ENCODE measurements at places on chromosomes 4 and X.

DNA sequence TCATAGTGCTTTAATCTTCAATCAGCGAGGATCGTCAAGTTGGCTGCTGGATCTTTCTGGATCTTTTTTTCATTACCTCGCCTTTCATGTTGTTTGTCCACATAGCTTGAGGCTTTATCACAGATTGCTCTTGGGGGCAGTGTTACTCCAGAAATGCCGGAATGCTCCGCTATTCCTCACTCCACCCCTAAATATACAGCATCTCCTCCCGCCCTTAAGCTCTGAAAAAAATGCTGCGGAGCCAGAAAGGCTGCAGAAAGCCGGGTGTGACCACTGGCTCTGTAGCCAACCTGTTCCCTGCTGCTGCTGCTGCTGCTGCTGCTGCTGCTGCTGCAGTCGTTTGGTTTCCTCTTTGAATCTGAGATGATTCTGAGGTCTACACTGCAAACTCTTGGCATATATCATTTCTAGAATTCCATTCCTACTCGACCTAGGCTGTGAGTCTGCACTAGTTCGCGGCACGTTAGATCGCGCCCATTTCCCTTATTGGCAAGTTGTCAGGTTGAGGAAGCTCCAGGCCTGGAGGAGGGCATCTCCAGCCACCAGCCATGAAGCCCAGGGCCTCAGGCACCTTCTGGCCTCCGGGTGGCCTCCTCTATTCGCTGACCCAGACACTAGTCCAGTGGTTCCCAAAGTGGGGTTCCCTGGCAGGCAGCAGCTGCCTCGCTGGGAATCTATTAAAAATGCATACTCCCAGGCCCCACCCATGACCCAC, 34.2 kb downstream of the WDR13 start:
- DNase-seq = no peak

DNA sequence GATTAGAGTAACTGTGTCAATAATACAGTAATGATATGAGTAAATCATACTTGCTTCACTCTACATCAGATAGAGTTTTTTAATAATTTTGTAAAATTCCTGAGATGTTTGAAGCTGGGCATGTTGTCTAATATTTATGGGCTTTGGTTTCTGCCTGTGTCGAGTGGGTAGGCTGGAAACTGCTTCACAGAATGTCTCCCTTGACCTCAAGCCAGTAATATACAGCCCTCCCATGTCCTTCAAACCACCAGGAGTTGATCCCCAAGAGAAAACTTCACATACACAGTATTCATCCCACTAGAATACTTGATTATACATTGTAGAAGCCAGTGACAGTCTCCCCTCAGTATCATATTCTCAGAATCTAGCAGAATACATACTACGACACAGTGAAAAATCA, 284.8 kb upstream of the TENM3 start:
- DNase-seq = no peak

- peak; percentile 1 for DNase-seq
Observed at GRCh38 chrX:24498975-24499374, 33.9 kb downstream of the PDK3 start.

GRCh38 chr4:6441758-6442157, 30.7 kb downstream of the PPP2R2C start:
- no peak for DNase-seq

DNA sequence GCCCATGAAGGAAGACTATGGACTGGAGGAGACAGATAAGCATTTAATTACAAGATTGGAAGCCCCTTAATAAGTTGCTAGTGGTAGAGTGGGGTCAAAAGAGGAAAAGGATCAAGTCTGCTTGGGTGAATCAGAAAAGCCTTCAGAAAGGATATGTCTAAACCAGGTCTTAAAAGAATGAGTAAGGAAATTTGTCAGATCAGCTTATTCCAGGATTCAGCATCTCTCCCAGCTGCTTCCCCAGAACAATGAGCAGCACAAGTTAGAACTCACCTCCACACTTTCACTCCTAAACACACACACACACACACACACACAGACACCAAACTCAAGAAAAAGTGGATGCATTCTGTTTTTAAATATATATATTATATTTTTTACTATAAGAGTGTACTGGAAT, 166.5 kb downstream of the CPEB2 start:
- DNase-seq = no peak

DNA sequence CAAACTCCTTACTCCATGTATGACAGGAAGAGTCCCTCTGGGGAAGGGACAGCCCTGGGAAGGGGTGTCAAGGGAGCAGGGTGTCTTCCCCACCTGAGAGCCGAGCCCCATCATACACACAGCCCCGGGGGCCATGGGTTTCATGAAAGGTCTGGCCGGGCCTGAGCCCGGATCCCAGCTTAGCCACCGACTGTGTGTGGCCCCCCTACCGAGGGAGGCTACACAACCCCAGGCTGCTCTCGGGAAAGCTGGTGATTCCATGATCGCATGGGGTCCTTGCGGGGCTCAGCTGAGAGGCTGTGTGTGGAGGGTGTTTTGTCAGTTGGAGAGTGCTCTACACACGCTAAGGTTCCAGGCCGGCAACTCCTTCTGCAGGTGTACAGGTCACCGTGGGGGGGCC, 55.6 kb downstream of the SORCS2 start:
- DNase-seq = no peak

- no peak for DNase-seq
Observed at GRCh38 chrX:113741744-113742143, 842.1 kb upstream of the HTR2C start.

- no peak for DNase-seq
Observed at GRCh38 chr4:2280531-2281300, 18.8 kb upstream of the MXD4 start.

DNA sequence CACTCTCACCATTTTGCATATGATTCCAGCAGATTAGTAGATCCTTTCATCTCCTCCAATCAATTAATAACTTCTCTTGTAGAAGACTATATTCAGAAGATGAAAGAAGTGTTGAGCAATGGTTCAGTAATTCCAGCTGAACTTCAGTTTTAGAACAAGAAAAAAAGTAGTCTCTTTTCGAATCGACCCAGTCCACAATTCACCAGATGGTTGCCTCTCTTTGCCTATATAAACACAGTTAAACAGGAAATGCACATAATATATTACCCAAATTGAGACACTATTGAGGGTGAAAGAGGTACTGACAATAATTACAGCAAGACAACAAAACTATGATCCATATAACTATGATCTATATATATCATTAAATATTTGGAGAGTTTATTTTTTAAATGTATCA, 16.8 kb upstream of the FAM241A start:
- DNase-seq = no peak

DNA sequence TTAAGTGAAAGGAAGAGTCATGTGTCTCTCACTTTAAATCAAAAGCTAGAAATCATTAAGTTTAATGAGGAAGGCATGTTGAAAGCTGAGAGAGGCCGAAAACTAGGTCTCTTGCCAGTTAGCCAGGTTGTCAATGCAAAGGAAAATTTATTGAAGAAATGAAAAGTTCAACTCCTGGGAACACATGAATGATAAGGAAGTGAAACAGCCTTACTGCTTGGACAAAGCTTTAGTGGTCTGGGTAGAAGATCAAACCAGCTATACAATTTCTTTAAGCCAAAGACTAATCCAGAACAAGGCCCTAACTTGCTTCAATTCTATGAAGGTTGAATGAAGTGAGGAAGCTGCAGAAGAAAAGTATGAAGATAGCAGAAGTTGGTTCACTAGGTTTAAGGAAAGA, 24.9 kb downstream of the RHOH start:
- no peak for DNase-seq

DNA sequence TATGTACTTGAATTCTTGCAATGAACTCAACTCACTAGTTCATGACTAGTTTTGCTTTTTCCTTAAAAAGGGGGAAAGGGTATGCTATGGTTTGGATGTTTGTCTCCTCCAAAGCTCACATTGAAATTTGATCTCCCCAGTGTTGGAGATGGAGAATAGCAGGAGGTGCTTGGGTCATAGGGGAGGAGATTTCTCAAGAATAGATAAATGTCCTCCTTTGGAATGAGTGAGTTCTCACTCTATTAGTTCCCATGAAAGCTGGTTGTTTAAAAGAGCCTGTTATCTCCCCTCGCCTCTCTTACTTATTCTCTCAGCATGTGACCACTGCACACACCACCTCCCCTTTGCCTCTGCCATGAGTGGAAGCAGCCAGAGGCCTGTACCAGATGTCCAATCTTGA, 109.4 kb upstream of the INTU start:
- no peak for DNase-seq

DNA sequence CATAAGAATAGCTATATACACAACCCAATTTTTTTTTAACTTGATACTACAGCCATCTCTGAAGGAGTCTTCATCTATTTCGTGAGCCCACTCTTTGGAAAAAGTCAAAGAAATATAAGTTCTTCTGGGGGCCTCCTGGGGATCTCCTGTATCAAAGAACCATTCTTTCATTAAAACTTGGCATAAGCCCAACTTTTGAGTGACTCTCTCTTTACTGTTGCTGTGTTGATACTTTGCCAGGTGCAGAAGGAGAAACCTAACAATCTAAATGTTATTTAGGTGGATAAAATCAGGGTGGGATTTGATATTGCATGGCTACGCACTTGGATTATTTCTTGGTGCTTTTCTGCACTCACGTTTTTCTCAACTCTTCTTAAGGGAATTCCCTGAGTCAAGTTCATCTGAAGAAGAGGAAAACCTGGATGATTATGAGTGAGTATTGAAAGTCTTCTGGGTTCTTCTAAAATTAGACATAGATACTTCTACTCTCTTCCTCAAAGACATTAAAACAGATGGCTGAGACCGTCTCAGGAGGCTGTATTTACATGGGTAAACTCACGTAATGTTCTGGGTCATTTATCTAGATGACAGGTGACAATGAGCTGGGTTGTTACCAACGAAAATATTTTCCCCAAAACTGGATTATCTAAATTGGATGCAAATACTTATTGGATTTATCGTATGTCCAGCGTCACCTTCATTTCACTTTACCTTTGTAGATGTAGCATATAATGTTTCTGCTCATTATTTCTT, 25.2 kb downstream of the BMX start:
- DNase-seq = no peak

DNA sequence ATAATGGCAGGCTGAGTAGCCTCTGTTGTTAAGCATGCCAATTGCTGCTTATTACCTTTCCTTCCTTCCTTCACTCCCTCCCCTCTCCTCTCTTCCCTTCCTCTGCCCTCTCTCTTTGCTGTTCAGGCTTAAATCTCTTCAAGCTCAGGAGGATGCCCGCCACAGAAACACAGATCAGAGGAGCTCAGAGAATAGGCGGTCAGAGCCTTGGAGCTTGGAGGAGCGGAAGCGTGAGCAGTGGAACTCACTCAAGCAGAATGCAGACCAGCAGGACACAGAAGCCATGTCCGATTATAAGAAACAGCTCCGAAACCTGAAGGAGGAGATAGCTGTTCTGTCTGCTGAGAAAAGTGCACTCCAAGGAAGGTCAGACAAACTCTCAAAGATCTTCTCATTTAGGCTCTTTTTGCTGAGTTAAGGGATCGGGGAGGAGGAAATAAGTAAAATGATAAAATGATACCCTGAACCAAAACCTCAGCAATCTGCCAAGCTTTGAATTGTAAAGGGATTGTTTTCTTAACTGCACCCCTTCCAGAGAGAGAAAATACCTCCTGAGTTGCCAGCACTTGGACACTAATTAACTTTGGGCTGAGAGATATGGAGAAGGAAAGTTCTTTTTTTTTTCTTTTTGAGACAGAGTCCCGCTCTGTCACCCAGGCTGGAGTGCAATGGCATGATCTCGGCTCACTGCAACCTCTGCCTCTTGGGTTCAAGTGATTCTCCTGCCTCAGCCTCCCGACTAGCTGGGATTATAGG, 20.9 kb downstream of the SPATA18 start:
- no peak for DNase-seq

DNA sequence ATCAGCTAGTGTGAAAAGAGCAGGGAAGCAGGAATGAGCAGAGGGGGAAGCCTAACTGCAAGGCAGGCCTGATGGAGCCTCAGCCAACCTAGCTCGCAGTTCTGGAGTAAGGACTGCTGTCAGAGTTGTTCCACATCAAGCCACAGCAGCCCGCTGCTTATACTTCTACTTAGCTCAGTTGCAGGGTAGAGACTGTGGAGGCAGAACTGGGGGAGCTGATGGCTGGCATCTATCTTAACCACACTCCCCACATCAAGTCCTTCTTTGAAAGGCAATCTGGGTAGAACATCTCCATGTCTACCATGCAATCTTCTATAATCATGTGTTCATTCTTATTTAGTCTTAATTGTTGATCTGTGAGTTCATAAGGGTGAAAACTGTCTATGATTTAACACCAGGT, 46.1 kb downstream of the DDX60 start:
- no peak for DNase-seq

- no peak for DNase-seq
Observed at GRCh38 chr4:6465955-6466354, 6.5 kb downstream of the PPP2R2C start.

DNA sequence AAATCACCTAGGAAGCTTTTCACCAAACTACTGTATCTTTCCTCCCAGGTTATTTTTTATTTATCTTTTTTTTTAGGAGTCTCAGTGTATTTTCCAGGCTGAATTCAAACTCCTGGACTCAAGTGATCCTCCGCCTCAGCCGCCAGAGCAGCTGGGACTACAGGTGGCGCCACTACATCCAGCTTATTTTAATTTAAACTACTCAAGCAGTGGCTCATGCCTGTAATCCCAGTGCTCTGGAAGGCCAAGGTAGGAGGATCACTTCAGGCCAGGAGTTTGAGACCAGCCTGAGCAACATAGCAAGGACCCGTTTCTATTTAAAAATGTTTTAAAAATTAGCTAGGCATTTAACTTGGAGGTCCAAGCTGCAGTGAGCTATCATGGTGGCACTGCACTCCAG, 37.8 kb downstream of the LEF1 start:
- DNase-seq = no peak

GRCh38 chrX:15464704-15465103, 28.4 kb downstream of the PIR start:
- DNase-seq = no peak

DNA sequence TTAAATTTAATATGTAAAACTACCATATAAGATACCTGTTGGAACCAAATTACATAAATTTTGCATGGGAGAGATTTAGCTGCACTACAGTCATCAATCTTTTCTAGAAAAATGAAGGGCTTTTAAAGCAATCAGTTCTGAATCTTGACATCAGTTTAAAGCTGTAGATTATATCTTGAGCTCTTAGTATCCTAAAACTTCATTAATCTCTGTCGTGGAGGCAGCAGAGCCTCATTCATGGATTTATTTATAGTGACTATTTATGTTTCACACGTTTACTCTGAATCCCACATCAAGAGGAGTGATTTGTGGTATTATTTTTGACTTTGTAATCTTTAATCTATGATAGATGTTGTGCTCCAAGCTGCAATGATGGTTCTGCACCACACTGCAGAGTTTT, 175.9 kb downstream of the PDGFC start:
- no peak for DNase-seq

DNA sequence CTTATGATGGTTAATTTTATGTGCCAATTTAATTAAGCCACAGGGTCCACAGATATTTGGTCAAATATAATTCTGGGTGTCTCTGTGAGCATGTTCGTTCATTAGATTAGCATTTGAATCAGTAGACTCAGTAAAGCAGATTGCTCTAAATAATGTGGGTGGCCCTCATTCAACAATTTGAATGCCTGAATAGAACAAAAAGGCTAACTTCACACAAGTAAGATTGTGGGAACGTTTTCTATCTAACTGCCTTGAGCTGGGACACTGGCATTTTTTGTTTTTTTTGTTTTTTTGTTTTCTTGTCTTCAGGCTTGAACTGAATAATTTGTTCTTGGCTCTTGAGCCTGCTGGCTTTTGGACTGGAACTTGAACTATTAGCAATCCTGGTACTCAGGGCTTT, 292.4 kb upstream of the SPANXN4 start:
- DNase-seq = no peak

Data from AML-193 (cell line).